ENCODE measurements at places on chromosomes 6 and 20.
A peak's percentile ranks its signal among the peaks of the same experiment; 100 is the strongest.

- DNase-seq: no peak
Observed at GRCh38 chr6:140538926-140539325, 1164.5 kb upstream of the CITED2 start.

DNA sequence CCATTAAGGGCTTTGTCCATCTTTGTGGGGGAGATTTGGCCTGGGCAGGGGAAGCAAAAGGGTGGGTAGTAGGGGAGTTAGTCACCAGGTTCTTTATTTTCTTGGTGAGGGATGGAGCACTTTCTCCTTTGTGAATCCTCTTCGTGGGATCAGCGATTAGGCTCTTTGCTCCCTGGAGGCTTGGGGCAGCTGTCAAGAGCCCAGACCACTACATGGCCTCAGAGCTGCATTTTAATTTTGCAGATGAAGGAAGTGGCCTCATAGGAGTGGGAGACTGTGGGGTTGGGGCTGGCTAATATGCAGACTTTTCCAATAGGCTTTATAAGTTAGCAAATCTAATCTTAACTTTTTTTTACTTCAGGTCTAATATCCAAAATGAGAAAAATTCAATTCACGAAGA lies 168.1 kb upstream of the DEFB112 start:
- no peak for DNase-seq

GRCh38 chr20:7859356-7859802 lies 80.9 kb downstream of the HAO1 start:
- DNase-seq: peak; percentile 61

GRCh38 chr20:34560141-34560523 lies 1.6 kb downstream of the MAP1LC3A start:
- DNase-seq: no peak

DNA sequence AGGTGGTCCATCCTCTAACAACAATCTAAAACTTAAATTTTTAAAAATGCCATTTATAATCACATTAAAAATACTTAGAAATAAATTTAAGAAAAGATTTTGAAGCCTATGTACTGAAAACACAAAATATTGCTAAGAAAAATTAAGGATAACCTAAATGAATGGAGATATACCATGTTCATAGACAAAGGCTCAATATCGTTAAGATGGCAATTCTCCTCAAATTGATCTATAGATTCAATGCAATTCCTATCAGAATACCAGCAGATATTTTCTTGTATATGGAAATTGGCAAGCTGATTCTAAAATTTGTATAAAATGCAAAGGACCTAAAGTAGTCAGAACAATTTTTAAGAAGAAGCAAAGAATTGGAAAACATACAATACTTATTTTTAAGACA lies 19.7 kb upstream of the UST start:
- no peak for DNase-seq

DNA sequence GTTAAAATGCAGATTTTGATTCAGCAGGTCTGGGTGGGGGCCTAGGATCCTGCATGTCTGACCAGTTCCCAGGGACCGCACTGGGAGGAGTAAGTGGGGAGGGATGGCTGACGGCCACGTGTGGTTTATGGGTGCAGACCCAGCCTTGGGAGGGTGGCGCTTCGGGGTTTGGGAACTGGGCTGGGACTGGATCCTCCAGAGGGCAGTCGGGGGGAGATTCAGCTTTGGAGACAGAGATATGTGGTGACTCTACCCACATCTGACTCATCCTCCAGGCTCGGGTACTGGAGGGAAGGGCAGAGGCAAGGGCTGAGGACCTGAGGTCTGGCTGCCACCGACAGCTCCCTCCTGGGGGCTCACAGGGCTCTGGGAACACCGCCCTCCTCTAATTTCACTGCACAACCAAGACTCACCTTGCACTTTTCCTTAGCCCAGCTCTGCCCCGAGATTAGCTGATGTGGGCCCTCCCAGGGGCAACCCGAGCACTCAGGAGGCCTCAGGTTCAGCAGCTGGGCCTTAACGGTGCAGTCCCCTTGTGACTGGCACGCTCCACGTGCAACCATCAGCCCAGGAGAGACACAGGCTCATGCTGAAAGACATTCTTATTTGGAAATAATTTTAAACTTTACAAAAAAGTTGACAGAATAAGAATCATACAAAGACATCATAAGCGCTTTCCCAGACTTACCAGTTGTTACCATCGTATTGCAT lies 172.8 kb upstream of the PMEPA1 start:
- peak; percentile 74 for DNase-seq

GRCh38 chr6:7921046-7921445 lies 10.5 kb upstream of the TXNDC5 start:
- no peak for DNase-seq

GRCh38 chr6:166021429-166021828 lies 146.2 kb downstream of the TBXT start:
- DNase-seq: no peak

DNA sequence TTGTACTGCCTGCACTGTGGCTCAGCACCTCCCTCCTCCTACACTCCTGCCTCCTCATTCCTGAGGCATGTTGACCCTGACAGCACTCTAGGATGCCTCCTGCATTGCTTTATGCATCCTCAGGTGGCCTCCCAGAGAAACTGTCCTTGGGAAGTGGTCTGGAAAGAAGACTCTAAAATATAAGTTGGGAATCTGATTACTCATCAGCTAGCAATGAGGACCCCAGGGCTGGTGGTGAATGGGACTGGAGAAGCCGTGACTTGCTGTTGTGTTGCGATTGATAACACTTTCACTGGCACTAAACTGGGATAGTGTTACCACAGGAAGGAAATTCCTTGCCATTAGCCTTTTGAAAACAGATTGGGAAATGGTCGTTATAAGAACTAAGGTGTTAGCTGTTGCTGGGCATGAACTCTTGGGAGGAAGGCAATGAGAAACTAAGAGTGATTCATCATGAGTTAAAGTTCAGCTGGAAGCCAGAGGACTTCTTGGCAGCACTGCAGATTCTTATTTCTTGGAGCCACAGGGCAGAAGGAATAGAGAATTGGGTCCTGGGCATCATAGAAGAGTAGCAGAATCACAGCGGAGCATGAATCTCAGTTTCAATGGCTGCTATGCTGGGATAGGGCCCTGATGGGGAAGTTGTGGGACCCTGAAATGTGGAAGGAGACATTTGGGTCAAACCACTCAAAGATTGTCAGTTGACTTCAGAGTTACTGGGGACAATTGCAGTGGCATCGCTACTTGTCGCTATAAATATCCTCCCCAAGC lies 10.1 kb upstream of the SIRPD start:
- DNase-seq: no peak

DNA sequence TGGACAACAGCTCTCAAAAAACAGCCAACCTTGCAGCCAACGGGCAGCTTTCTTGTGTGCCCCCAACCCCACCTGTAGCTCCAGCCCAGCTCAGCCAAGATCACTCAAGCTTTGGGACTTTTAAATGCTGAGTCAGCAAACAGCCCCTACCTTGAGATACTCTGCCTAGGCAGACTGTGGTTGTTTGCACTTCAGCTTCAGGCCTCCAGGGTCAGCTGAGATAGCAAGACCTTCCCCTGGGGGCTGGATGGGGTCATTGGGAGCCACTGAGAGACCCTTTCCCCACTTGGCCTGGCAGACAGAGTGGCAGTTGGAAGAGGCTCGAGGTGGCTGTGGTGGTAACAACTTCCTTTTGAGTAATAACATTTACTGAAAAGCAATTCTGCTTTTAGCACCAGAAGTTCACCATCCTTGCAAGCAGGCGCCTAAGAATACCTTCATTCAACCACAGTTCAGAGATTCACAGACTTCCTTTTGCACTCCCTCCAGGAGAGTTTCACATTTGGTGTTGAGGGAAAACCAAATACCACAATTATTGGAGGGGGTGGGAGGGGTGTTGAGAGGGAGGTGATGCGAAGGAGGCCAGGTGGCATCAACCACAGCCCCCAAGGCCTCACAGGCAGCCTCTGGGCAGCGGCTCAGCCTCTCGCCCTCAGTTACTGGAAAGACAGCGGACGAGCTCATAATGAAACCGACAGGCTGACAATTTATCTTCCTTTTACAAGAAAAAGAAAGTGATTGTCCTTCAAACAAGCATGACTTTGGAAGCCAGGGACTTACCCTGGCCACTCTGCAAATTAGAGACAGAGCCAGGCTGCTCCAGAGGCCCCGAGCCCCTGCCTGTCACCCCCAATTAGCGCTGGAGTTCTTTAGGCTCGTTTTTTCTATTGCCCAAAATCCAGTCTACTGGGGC lies 148.1 kb downstream of the CEBPB start:
- DNase-seq: no peak

GRCh38 chr6:119517428-119517827 lies 167.9 kb upstream of the MAN1A1 start:
- no peak for DNase-seq

GRCh38 chr20:42361402-42361970 lies 743.3 kb upstream of the CHD6 start:
- DNase-seq: no peak
